NCI-H1930 (cell line): ENCODE measurements at places on chromosomes 2 and 18.
A peak's percentile ranks its signal among the peaks of the same experiment; 100 is the strongest.

- no peak for DNase-seq
These were observed 116.0 kb downstream of the MAP3K20 start for GRCh38 chr2:173191601-173192000.

DNA sequence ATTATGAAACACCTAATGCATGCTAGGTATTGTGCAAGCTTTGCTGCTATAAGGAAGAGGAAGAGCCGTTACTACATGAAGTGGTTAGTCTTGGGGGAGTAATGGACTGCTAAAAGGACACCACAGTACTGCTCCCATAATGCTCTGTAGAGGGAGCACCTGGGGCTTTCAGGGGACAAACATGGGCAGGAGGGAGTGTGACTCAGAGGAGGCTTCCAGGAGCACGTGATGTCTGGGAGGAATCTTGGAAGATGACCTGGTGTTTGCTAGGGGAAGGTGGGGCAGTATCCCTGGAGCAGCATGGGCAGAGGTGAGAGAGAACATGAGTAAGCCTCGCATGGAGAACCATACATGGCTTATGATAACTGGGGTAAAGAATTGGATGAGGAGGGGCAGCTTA is 18.8 kb downstream of the MAPK4 start:
- DNase-seq: no peak

- no peak for DNase-seq
These were observed 22.3 kb downstream of the DTNB start for GRCh38 chr2:25651066-25651465.

- DNase-seq: no peak
These were observed 84.0 kb downstream of the SH3RF3 start for GRCh38 chr2:109212836-109213563.

DNA sequence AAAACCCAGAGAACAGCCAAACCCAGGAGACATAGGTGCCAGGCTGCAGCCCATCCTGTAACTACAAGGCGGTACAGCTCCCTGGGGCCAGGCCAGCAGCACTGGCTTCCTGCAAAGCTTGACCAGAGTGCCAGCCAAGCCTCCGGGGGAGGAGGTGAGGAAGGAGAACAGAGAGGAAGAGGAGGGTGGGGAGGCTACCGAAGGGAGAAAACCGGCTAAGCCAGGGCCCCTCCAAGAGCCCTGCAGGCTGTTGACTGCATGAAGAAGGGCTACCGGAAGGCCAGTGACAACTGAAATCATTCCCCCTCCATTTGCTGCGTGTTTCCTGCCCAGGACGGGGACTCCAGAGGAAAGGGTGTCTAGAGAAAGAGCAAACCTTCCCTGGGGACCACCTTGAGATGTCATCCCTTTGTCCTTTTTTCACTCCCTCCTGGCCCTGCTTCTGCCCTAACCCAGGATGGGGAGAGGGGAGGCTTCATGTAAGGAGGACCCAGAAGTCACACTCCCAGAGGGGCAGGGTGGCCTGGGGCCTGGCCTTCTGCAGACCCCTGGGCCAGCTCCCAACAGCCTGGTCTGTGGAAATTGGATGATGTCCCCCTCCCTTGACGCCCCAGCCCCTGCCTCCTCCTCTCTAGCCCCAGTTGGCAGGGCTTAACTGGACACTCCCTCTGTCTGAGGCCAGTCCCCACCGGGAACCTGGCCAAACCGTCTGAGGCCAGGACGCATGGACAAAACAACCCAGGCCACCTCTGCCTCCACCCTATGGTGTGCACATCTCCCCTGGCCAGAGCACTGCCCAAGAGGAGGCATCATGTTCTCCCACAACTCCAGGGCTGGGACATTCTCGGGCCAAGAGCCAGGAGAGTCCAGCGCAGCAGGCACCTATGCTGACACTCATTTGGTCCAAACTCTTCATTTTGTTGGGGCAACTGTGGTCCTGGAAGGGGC is 207.8 kb downstream of the CYP26B1 start:
- DNase-seq: no peak

DNA sequence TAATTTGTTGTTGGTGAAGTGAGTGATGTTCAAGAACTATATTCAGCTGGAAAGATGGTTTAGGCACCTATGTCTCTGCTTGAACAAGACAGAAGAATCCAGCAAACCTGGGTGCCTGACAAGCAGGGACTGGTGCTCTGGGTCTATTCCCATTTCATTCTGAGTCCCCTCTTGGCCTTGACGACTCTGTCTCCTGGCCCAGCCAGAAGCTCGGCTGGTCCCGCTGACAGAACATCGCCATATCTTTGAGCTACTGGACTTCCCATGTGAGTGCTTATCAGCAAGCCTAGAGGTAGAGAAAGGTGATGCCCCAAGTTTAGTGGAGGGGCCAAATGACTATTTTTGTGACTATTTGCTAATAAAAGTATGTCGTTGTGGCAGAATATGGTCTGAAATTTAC is 48.2 kb downstream of the SDC1 start:
- DNase-seq: no peak

- no peak for DNase-seq
These were observed 5.5 kb downstream of the ACYP2 start for GRCh38 chr2:54120950-54121349.

DNA sequence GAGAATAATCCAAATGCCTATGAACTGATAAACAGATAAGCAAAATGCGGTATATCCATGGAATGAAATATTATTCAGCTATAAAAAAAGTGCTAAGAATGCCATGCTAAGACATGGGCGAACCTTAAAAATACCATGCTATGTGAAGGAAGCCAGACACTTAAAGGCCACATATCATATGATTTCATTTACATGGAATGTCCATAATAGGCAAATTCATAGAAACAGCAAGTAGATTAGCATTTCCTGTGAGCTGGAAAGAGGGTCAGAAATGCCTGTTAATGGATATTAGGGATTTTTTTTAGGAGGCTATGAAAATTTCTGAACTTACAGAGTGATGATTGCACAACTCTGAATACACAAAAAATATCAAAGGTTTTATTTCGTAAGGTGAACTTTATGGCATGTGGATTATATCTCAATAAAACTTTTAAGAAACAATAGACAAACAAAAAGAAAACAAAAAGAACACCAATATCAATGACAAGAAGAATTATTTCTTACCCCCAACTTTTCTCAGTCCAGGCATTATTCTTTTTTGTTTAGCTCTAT is 1207.7 kb downstream of the SUCLG1 start:
- no peak for DNase-seq

- no peak for DNase-seq
These were observed 246.4 kb upstream of the NT5C1B start for GRCh38 chr2:18835787-18836186.

DNA sequence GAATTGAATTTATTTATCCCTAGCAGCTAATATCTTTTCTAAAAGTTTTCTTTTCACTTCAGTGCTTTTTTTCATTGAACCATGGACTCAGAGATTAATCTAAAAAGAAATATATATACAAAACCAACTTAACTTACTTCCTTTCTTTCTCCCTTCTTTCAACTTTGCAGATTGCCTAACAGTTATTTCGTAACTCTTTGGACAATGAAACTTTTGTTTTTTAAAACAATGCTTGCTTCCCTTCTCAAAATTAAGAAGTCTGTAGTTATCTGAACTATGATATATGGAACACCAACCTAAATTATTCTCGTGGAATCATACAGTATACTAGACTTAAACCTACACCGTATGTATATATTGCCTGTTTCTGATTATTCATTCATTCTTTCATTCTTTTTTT is 62.9 kb downstream of the MIB1 start:
- DNase-seq: no peak

DNA sequence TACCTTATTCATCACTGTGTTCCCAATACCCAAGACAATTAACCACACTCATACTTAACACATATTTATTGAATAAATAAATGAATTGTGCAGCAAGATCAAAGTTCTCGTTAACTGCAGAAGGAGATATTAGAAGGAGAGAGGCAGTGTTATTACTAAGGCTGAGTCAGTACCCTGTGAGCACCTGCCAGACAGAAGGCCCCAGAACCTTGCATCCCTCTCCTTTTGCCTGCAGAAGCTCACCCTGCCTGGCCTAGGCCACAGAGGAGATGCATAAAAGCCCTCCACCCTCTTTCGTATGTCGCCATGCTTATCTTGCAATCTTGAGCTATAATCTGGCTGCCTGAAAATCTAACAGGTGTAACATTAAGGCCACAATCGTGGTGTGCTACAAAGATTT is 20.5 kb upstream of the RNF149 start:
- no peak for DNase-seq

GRCh38 chr2:11502740-11503292 is 31.0 kb upstream of the GREB1 start:
- DNase-seq: no peak

GRCh38 chr18:74587441-74587840 is 10.2 kb upstream of the ZNF407 start:
- no peak for DNase-seq

- no peak for DNase-seq
These were observed 88.4 kb upstream of the STK17B start for GRCh38 chr2:196259507-196260481.

- no peak for DNase-seq
These were observed 228.2 kb downstream of the DOK6 start for GRCh38 chr18:69628774-69629359.

DNA sequence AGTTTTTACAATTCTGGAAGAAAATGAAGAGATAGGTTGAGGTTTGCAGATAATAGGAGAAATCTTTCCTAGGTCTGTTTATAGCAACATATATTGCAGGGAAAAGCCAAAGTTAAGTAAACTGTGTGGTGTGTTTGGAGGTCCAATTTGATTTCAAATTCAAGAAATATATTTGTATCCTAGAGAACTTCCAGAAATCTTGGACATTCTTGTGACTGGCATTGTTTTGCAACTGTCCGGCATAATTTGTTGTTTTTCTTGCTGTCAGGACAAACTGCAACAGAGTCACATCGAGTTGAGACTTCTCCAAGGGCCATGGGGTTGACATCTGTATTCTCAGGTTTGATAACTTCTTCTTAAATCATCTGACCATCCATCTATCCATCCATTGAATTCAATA is 170.9 kb upstream of the ZEB2 start:
- DNase-seq: no peak

GRCh38 chr2:24085200-24085489 is 511 bp upstream of the TP53I3 start:
- DNase-seq: no peak

DNA sequence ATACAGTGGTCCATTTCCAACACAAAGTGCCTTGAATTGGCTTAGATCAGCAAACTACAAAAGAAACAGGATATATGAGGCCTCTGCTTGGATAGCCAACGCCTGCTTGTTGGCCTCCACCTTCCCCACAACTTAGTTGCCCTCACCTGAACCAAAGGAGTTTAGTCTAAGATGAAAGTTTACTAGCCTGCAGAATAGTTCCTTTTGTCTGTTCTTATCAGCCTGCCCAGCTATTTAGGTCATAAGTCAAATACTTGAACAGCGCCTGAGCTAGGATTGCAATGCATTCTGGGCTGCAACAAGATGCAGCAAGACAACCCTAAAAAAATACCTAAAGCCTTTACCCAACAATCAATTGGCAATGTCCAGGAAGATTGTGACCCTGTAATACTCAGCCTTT is 13.1 kb upstream of the EPG5 start:
- DNase-seq: no peak

- no peak for DNase-seq
These were observed 300.4 kb upstream of the NT5C1B start for GRCh38 chr2:18889565-18890332.

GRCh38 chr2:86134709-86135108 is 28.7 kb downstream of the PTCD3 start:
- DNase-seq: no peak

- DNase-seq: no peak
These were observed 273.2 kb upstream of the SIX3 start for GRCh38 chr2:44668336-44668735.

DNA sequence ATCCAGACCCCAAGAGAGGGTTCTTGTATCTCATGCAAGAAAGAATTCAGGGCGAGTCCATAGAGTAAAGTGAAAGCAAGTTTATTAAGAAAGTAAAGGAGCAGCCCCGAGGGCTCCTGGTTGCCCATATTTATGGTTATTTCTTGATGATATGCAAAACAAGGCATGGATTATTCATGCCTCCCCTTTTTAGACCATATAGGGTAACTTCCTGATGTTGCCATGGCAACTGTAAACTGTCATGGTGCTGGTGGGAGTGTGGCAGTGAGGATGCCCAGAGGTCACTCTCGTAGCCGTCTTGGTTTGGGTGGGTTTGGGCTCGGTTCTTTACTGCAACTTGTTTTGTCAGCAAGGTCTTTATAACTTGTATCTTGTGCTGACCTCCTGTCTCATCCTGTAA is 750.2 kb upstream of the FANCL start:
- no peak for DNase-seq

DNA sequence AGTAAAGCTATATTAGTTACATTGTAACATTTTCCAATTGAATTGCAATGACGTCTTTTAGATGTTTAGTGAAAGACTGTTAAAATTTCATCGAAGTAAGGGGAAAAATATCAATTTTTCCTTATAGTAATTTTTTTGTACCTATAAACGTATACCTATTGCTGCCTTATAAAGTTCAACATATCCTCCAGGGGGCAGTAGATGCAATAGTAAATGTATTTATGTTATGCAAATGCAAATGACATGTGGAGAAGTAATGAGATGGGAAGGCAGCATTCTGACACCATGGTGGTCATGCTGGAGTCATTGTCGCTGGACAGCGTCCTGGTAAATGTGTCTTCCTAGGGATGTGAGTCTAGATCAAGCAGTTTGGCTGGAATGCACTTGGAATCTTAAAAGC is 38.7 kb downstream of the MSTN start:
- peak; percentile 25 for DNase-seq

DNA sequence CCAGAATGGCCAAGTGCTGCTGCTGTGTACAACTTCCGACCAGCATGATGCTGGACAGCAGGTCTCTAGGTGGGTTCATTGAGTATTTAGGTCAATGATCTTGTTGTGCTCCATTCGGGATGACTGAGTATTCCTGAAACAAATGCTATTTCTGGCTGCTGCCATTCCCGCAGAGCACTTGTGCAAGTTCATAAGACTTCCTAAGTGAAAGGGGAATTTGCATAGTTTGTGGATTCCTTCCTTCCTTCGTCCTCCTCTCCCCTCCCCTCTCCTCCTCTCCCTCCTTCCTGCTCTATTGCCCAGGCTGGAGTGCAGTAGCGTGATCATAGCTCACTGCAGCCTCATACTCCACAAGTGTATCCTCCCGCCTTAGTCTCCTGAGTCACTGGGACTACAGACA is 40.4 kb downstream of the LDLRAD4 start:
- no peak for DNase-seq
